ENCODE measurements at places on chromosomes 4 and X. TPM values are rescaled to one million over a fixed set of nuclear protein-coding genes. Genes with fewer than 3 reads are reported as not detected.

Gene COL25A1
- 21.9 TPM for total RNA-seq

- no peak for DNase-seq
Measured at GRCh38 chr4:128298852-128299251, 11.2 kb upstream of the PGRMC2 start.

DNA sequence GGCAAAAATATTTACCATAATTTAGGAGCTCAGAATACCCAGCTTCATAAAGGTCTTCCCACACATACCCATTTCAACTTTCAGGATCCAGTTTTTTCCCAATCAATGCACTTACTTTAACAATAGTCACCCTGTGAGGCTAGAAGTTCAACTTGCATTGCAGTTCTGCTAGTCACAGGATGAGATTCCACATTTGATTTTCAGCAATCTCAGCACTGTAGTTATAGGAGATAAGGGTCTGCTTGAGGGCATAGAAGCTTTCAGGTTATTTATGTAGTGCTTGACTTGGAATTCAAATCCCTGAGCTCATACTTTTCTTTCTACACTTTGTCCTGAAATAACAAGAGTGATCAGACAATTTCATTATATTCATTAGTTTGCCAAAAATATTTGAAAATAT is 78.3 kb upstream of the IL2 start:
- no peak for DNase-seq

DNA sequence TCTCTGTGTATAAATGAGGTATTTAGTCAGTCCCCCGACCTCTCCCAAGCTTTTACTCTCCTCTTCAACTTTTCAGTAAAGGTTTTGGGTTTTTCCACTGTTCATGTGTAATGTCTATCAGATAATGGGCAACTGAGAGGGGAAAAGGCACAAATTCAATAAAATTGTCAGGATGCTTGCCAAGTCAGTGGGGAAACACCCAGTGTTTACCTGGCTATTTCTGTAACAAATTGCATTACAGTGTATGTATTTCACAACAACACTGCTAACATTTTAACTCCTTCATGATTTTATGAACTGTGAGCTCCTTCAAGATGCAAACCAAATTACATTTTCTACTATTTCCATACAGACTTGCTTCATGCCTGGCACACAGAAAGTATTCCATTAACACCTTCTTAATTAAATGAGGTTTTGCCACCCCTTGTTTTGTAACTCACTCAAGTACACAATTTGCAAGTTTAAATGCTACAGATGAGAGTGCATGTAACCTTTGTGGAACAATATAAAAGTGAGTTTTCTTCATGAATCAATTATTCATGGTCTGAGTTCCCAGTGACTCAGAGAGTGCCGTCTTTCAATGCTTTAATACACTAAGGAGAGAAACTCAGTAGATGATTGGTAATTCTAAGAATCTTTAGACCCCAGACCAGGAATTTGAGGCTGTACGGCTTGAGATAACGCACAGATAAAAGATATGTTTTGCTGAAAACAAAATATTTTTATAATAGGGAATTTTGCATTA is 149.8 kb upstream of the TLL1 start:
- DNase-seq, result no peak

Gene SPP1
- 196 TPM for total RNA-seq

Gene KDM5C
- total RNA-seq, result 105 TPM

DNA sequence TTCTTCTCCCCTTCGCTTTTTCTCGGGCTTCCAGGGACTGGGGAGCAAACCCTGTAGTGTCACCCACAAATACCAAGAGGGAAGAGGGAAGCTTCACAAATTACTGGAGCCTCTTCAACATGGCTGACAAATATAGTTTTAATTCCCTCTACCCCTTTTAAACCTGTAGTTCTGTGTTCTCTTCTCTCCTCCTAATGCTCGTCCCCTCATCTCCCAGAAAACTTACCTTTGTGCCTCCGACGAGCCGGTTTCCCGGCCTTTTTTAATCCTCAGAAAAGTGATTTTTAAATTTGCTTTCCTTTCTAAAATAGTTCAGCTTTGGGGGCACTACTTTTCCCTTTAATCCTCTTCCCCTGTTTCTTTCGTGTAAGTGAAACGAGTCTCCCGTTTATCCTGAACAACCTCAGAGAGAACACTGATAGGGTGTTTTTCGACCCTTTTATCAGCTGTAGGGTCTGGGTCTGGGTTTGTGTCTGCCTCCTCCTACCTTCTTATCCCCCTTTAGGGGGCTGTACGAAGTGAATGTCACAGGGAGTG is 408 bp downstream of the TET2 start:
- DNase-seq, result peak; percentile 6

Gene GUCY1A1
- 35.9 TPM for total RNA-seq

GRCh38 chr4:130147641-130148040 is 1051.7 kb downstream of the C4orf33 start:
- DNase-seq, result no peak

Gene STATH
- not detected for total RNA-seq

DNA sequence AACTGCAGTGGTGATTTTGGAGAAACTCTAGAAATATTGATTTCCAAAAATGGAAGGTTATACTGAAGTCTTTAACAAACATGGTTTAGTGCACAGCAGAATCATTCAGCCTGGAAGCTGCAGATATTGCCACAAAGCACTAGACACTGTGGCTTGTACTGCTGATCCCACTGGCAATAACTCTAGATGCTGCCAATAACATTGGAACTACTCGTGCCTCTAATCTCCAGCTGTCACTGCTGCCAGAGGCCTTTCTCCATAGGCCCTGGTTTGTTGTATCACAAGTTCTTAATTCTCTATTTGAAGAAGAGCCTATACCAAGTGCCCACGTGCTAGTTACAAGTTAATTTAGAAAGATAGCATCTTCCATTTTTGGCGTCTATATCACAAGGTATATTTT is 19.3 kb downstream of the DMP1 start:
- DNase-seq, result peak; percentile 22

Gene EREG
- total RNA-seq, result 1.8 TPM

DNA sequence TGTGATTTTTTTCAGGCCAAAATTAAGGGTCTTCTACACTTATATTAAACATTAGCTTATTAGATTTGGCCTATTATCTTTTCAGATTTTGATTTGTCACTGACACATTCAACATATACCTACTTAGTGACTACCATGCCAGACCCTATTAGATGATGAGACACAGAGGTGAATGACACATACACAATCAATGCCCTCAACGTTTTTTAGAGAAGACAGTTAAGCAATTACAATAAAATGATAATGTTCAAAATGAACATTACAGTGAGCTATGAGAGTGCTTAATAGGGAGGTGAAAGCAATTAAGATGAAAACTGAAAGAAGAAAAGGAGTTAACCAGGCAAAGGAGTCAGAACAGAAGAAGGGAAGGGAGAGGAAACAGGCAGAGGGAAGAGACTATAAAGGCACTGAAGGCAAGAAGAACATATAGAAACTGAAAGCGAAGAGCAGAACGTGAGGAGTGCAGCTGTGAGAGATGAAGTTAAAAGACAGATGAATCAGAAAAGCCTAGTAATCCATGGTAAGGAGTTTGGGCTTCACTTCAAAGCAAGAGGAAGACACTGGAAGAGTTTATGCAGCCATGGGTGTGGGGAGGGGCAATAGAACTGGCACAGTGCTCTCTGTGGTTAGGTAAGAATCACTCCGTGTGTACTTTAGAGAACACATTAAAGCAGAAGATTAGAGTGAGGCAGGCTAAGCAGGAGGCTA is 119.0 kb downstream of the REELD1 start:
- no peak for DNase-seq

DNA sequence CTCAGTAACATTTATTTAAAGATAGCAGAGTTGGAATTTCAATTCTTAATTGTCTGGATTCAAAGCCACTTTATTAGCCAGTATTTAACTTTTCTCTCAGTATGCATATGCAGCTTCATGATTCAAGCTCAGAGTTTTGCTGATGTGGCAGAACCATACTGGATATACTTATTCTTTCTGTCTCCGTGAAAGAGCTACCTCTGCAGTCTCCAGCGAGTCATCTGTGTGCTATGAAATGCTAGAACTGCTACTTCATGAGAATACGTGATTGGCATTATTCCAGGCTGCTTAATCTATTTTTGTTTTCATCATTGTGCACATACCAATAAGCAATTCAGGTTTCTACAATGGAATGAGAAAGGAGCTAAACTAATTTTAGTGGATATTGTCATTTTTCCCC is 743.7 kb downstream of the C4orf33 start:
- no peak for DNase-seq

DNA sequence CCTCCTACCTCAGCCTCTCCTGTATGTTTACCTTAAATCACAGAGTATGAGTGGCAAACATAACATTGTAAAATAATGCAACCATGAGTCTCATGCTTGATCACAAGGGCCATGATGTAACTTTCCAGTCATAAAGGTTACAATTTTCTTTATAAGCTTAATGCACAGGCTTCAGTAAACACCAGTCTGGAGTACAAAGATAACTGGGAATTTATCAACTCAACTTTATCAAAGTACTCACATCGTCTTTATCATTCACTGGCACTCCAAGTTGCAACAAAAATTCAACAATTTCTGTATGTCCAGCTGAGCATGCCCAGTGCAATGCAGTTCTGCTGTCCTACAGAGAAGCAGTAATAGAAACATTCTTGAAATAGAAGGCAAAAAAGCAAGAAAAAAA is 2.8 kb downstream of the PSMD10 start:
- DNase-seq, result no peak

DNA sequence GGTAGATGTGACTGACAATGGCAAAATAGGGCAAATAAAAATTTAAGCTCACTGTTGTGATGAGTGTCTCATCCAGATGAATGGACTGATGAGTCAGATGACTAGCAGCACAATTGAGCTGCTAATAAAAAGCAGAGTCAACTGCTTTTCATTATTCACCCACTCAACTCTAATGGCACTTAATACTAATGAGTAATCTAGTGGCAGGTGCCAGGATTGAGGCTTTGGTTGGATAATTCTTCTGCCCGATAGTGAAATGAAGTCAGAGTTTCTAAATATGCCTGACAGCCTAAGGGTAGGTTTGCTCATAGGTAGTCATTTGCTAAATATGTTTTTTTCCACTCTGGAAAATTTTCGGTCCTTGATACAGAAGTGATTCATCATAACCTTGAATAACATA is 10.4 kb downstream of the OGT start:
- no peak for DNase-seq

GRCh38 chr4:69051576-69051943 is 44.7 kb upstream of the UGT2B7 start:
- no peak for DNase-seq

DNA sequence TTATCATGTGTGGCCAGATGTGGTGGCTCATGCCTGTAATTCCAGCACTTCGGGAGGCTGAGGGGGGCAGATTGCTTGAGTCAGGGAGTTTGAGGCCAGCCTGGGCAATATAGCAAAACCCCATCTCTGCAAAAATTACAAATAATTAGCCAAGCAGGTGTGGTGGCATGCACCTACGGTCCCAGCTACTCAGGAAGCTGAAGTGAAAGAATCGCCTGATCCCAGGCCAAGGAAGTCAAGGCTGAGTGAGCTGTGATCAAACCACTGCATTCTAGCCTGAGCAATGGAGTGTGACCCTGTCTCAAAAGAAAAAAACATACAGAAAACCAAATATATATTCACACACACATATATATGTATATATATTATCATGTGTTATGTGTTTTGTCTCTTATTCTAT is 15.0 kb downstream of the APELA start:
- DNase-seq, result no peak

Gene DYNLT3
- 22.5 TPM for total RNA-seq

- DNase-seq, result no peak
Measured at GRCh38 chr4:77619408-77619807, 13.8 kb downstream of the CXCL13 start.

Gene BRS3
- not detected for total RNA-seq

- peak; percentile 1 for DNase-seq
Measured at GRCh38 chr4:142353149-142353738, 492.9 kb downstream of the INPP4B start.

Gene CXCR3
- not detected for total RNA-seq

Gene FOXP3
- not detected for total RNA-seq

Gene CENPVL1
- total RNA-seq, result 2.4 TPM

Gene NAP1L3
- total RNA-seq, result 61.4 TPM

Gene AMBN
- not detected for total RNA-seq

Gene ANKRD37
- total RNA-seq, result 14.2 TPM

Gene BMPR1B
- 26.0 TPM for total RNA-seq

DNA sequence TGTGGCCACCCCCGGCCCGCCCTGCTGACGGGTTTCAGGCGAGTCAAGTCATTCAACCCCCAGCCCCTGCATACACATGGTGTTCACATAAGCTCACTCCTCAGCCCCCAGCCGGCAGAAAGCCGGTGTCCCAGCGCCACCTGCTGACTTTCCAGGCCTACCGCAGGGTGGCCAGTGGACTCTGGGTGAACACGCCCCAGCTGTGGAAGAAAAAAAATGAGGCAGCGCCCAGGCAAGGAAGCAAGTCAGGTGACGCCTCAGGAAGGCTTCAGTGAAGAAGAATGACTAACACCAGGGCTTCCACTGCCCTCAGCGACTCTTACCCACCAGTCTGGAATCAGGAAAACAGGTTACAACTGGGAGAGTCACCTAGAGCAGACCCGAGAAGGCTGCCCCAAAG is 15.8 kb downstream of the BCAP31 start:
- no peak for DNase-seq

GRCh38 chr4:186570193-186570996 is 15.0 kb upstream of the MTNR1A start:
- DNase-seq, result no peak

- no peak for DNase-seq
Measured at GRCh38 chrX:32480019-32480418, 731.3 kb downstream of the DMD start.

DNA sequence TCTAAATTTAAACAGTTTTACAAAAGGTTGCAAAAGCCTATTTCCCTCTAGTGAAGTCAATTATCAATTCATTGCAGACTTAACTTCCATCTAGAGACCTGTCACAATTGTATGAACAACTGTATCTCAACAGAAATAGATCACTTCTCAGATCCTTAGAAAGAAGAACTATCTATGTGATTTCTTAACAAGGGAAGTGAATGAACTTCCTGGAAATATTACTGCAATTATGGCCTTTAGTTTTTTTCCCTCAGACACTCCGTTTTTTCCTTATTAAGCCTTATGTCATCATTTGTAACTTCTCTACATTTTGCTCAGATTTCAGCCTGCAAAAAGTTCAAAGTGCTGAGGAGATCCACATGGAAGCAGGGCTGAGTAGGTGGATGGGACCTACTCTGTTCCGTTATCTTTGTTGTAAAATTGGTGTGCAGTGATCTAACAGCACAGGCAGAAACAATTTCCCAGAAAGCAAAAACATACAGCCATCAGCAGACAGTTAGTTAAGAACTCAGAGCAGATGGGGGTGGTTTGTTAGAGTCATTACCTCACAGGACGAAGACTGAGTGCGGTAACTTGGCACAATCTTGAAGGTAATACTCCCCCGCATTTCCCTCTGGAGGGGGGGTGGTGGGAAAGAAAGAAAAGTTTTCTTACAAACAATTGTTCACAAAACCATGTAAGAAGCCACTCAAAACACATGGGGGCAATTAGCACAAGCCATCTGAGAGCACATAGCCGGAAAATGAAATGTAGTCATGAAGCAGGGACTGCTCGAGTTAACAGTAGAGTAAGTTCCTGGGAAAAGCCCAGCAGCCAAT is 112.3 kb downstream of the NYX start:
- no peak for DNase-seq

GRCh38 chr4:17544205-17544604 is 29.2 kb downstream of the CLRN2 start:
- DNase-seq, result no peak

Gene NPY2R
- total RNA-seq, result 0.91 TPM

Gene ITGB1BP2
- total RNA-seq, result 3.0 TPM

GRCh38 chrX:56762220-56762619 is 33.2 kb downstream of the NBDY start:
- no peak for DNase-seq
